SHP77 (cell line): ENCODE measurements at places on chromosomes 1 and 21.

GRCh38 chr1:115495625-115496024 is 146.1 kb upstream of the VANGL1 start:
- DNase-seq: no peak

DNA sequence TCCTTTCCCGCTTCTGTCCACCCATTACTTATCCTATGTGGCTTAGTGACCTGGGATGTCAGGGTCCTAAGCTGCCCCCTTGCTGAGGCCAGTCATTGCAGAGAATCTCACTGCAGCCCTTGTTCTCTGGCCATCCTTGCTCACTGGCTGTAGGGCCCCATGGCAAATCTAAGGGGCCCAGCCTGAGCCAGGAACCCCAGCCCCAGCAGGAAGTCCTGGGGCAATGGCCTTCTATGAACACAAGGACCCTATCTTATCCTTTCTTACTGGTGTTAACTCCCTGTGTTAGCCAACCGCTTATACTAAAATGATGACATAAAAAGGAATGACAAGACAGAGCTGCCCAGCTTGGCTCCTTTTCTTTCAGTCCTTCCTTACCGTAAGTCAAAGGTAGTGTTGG is 29.9 kb downstream of the DHCR24 start:
- DNase-seq: no peak

- DNase-seq: no peak
Measured at GRCh38 chr1:205545991-205546390, 41.5 kb downstream of the CDK18 start.

- peak; percentile 62 for DNase-seq
Measured at GRCh38 chr1:109112056-109112651, 1.8 kb upstream of the ELAPOR1 start.

- no peak for DNase-seq
Measured at GRCh38 chr1:15583016-15583706, 1.7 kb downstream of the AGMAT start.

DNA sequence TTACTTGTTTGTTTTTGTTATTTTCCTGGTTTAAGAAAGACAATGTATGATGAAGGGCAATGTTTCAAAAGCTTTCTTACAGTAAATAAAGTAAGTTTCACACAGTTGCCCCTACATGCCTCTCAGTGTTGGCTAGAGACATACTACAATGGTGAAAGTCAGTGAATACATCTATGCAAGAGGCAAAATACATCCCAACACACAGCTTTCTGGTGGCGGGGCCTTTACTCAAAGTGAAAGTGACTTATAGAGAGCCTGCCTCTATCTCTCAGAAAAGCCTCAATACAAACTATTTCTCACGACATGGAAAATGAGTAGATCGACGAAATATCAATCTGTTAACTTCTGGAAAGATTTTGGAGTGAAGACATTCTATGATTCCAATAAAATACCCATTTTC is 122.3 kb downstream of the SLC30A10 start:
- DNase-seq: no peak

DNA sequence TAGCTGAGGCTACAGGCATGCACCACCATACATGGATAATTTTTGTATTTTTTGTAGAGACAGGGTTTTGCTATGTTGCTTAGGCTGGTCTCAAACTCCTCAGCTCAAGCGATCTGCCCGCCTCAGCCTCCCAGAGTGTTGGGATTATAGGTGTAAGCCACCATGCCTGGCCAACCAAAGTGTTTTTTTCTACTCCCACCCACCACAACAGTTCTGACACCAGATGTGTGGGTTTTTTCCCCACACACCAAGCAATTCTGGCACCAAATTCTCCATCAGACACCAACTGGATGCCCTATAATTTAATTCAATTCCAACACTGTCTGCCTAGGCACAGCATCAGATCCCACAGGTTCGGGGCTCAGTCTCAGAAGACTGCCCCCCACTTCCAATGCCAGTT is 20.6 kb upstream of the KLHDC8A start:
- no peak for DNase-seq
